ENCODE measurements at places on chromosomes 16 and 17.

DNA sequence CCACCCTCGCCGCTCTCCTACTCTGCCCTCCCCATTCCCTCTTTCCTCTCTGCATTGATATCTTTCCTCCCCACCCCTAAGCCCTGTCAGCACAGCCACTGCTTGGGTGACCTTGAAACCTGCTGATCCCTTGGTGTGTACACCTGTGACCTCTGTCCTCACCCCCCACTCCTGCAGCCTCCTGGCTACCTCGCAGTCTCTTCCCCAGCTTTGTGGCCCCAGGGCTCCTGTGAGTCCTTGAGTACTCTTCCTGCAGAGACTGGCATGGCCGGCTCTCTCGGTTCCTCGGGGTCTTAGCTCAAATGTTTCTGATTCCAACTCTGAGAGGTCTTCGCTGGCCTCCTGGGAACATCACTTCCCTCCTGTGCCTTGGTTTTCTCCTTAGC lies 31.7 kb downstream of the ADCY7 start:
- no peak for DNase-seq

GRCh38 chr16:3963203-3963602 lies 82.7 kb upstream of the CREBBP start:
- DNase-seq, result no peak

- DNase-seq, result no peak
Observed at GRCh38 chr16:4606354-4606753, 8.3 kb downstream of the UBALD1 start.

DNA sequence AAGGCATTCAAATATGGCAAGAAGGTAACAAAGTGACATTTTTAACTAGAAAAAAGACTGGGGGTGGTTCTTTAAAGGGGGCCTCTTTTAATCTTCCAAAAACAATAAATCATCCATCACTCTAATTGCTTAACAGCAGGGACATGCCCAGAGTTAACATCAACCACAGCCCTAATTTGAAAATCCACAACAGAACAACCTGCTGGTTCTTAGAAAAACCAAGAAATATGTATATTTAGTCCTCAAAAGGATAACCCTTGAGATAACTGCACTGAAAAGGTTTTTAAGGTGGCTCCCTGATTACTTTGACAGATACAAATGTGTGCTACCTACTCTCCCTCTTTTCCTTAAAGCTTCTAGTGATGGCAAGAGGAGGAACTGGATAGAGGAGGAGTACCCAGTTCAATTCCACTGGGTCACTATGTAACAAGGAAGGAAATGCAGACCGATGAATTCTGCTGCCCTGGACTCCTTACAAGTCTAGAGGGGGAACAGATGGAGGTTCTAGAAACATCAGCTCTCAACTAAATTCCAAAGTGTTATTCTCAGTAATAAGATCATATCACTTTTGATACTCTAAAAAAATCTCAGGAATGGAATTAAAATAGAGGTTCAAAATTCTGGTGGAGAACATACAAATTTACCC lies 54.3 kb downstream of the N4BP1 start:
- DNase-seq, result no peak

- no peak for DNase-seq
Observed at GRCh38 chr17:46815474-46816353, 2.8 kb downstream of the WNT3 start.

GRCh38 chr17:40349895-40350688 lies 14.4 kb downstream of the GJD3 start:
- DNase-seq, result no peak

- no peak for DNase-seq
Observed at GRCh38 chr17:16920628-16921020, 51.3 kb downstream of the TNFRSF13B start.

DNA sequence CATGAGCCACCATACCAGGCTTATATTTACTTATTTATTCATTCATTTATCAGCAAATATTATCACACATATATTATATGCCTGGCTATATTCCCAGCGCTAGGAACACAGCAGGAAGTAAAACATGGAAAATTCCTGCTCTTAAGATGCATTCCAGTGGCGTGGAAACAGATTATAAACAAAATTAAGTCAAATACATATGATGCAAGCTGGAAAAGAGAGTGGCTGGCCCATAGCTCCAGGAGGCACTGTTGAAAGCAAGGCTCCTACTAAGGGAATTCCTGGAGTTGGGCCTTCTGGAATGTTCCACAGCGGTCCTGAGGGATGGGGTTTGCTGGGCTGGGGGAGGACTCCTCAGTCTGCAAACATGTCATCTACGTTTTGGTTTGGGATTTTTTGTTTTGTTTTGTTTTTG lies 18.4 kb downstream of the ADCY9 start:
- no peak for DNase-seq

- no peak for DNase-seq
Observed at GRCh38 chr17:63693411-63694113, 6.4 kb downstream of the LIMD2 start.

DNA sequence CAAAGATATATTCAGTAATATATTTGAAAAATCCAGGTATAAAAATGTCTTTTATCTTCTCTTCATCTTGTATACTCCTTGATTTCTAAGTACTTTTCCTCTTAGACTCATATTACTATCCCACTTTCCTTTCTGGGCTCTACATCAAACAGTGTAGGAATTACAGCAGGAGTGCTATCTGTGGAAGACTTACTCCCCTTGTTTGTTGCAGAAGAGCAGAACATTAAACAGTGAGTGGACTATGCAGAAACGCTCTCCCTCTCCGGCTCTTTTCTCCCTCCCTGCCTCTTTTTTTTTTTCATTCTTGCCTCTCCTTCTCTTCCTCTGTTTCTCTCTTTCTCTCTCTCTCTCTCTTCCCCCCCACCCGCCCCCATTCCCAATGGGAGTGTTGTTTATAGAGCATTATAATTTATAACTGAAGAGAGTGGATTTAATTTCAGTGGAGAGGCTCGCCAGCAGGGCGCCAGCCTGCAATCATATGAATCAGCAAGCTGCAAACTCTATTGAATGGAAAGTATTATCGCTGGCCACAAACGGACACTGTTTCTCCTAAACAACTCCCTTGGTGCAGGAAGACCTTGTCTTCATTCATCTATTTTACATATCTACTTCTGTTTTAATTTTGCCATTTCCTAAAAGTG lies 242.3 kb upstream of the TBX2 start:
- DNase-seq, result peak; percentile 40

- DNase-seq, result no peak
Observed at GRCh38 chr17:15086776-15087295, 178.3 kb downstream of the PMP22 start.

- DNase-seq, result peak; percentile 97
Observed at GRCh38 chr16:88768071-88768783, 16.8 kb downstream of the PIEZO1 start.

DNA sequence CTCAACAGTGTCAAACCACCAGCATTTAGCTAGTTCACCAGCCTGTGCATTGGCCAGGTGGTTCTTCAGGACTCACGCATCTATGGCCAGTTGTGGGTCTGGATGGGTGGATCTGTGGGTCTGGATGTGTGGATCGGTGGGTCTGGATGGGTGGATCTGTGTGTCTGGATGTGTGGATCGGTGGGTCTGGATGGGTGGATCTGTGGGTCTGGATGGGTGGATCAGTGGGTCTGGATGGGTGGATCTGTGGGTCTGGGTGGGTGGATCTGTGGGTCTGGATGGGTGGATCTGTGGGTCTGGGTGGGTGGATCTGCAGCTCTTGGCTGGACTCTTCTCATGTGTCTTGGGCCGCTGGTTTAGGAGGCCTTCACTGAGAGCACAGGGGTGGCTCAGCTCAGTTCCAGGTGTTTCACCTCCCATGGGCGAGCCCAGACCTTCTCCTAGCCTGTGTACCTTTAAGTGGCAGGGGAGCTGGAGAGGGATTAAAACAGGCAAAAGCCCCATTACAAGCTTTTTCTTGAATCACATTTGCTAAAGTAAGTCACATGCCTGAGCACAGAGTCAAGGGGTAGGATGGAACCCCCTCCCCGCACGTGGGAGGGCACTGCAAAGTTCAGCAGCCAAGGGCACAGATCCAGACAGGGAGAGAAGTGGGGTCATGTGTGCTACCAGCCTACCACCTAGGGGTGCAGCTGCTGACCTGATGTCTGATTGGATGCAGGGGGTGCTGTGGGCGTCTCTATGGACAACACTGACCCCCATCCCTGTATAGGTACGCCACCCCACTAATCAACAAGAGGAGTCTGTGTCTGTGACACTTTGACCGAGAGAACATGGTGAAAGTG lies 3.4 kb upstream of the NUBP1 start:
- DNase-seq, result no peak

DNA sequence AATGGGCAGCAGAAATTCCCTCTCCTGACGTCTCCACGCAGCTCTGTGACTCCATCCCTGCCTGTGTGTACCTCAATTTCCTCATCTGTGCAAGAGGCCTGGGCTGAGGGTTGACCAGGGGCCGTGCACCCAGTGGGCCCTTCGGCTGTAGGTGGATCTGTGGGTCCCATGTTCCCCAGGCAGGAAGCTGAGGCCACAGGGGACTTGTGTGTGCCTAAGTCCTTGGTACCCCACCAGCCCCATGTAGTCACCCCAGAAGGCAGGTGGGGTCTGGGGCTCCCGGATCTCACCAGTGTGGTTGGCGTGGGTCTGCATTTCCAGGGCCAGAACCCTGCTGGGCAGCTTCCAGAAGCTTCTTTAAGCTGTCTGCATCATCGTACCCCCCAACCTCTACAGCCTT lies 177.4 kb upstream of the GSE1 start:
- no peak for DNase-seq

DNA sequence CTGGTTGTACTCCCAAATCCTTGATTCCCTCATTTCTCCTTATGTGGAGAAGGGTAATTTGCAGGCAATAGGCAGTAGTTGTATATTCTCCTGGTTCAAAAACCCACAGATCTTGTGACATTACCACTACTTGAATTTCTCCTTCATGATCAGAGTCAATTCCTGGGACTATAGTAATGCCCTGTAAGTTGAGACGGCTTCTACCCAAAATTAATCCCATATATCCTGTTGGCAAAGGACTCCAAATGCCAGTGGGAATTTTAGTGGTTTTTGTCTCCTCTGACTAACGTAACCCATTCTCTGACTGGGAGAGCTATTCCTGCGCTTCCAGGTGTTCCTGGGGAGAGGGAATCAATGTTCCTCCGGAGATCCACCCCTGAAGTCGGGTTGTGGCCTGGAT lies 11.6 kb upstream of the ZNF689 start:
- no peak for DNase-seq

GRCh38 chr17:46832331-46832821 lies 13.9 kb upstream of the WNT3 start:
- no peak for DNase-seq

GRCh38 chr17:82449131-82449882 lies 1.2 kb downstream of the CYBC1 start:
- DNase-seq, result no peak

DNA sequence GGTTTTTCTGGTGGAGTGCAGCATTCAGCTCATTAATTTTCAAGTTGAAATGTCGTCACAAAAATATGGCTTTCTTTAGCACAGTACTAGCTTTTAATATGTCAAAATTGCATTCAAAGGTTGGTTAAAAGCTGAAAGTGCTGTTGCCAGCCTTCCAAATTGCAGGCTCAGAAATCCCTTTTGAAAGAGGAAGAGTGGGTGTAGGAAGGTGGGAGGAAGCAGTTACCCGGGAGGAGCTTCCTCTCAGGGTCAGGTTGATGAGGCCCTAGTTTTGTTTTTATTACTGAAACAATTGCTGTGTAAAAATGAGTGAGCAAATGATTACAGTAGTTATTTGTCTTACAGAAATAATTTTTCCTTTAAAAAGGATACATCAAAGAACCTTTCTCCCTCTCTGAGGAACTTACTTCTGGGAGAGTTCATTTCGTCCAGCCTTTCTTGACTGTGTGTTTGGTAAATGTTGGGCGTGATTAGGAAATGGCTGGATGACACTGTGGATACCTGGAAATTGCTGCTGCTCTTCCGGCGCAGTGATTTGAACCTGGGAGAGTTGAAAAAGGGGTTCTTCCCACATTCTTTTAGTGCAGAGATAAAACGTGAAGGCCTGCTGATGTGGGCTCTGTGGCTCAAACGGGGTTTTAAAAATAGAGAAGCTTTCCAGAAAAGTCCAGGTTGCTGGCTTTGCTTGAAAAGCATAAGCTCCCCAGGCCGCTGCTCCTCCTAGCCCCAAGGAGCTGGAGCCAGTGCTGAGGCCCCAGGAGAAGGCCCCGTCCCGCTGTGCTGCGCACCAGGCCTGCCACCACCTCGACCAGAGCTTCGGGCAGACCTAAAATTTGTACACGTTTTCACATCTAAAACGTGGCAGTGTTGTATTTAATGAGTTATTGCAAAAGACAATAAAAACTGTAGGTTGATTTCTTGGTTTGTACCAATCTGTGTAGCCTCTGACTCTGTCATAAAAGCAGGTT lies 41.7 kb downstream of the SEC14L1 start:
- DNase-seq, result no peak

DNA sequence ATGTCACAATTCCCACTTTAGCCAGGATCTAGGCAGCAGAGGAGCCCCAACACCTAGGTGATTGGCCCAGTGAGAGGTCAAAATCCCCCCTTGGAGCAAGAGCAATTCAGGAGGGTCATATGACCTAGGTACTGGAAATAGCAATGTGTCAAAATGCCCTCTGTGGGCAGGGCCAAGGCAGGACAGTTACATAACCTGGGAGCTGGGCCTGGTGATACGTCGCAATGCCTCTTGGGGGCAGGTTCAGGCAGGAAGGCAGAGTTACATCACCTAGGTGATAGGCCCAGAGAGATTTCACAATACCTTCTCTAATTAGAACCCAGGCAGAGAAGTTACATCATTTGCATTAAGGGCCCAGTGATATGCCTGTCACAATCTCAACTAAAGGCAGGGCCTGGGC lies 1906.3 kb downstream of the TP53TG3F start:
- no peak for DNase-seq

- DNase-seq, result no peak
Observed at GRCh38 chr16:17364319-17365210, 106.2 kb downstream of the XYLT1 start.

- no peak for DNase-seq
Observed at GRCh38 chr17:41906465-41907184, 12.1 kb downstream of the ACLY start.

- DNase-seq, result no peak
Observed at GRCh38 chr17:77924757-77925336, 33.7 kb upstream of the TNRC6C start.

GRCh38 chr17:75130632-75131277 lies 787 bp downstream of the NT5C start:
- DNase-seq, result peak; percentile 99

- DNase-seq, result no peak
Observed at GRCh38 chr17:45229681-45230409, 8.2 kb downstream of the FMNL1 start.

- no peak for DNase-seq
Observed at GRCh38 chr17:37089956-37090355, 141.2 kb downstream of the AATF start.

- DNase-seq, result no peak
Observed at GRCh38 chr16:72024862-72025382, 16.4 kb downstream of the DHODH start.

GRCh38 chr16:87919681-87919994 lies 16.7 kb downstream of the CA5A start:
- DNase-seq, result no peak

GRCh38 chr16:19014461-19014860 lies 30.7 kb downstream of the TMC7 start:
- no peak for DNase-seq

- no peak for DNase-seq
Observed at GRCh38 chr17:21289175-21289901, 4.8 kb downstream of the MAP2K3 start.

GRCh38 chr17:70049801-70050591 lies 25.0 kb upstream of the KCNJ16 start:
- no peak for DNase-seq

GRCh38 chr16:9328411-9328810 lies 237.0 kb downstream of the HAPSTR1 start:
- DNase-seq, result no peak

GRCh38 chr17:57355090-57355859 lies 99.0 kb downstream of the MSI2 start:
- no peak for DNase-seq
